Stimulated activated CD4-positive, alpha-beta T cell treated with anti-CD3 and anti-CD28 coated beads, Interleukin-1b, Interleukin-23, amount 100 ng/mL, for 1 hour (primary cell): ENCODE measurements at places on chromosomes 1 and 21.

DNA sequence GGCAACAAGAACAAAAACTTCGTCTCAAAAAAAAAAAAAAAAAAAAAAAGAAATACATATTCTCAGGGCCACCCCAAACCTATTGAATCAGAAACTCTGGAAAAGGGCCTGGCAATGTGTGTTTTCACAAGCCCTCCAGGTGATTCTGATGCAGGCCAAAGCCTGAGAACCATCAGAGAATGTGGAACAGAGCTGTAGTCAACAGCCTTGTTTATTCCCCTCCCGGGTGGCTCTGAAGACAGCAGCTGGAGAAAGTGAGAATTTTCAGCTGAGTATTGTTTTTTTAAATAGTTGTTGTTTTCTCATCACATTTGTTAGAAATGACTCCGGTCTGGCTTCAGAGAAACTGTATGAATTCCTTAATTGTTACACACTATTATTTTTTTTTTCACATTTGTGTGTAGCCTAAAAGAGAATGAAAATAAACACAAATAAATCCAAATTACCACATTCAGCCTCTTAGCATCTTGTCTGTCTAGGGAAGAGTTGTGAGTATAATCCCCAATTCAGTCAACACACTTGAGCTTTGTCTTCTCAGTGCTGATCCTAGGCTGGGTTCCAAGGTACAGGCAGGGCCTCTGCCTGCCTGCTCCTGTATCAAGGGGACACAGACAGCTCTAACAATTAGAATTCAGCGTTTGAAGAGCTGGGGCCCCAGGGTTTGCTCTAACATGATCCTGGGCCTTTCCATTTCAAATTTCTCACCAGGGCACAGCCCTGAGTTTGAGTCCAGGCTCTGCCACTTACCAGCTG is 6.6 kb upstream of the AZIN2 start:
- DNase-seq = no peak

- no peak for DNase-seq
Measured at GRCh38 chr1:204316164-204316563, 43.6 kb downstream of the PLEKHA6 start.

DNA sequence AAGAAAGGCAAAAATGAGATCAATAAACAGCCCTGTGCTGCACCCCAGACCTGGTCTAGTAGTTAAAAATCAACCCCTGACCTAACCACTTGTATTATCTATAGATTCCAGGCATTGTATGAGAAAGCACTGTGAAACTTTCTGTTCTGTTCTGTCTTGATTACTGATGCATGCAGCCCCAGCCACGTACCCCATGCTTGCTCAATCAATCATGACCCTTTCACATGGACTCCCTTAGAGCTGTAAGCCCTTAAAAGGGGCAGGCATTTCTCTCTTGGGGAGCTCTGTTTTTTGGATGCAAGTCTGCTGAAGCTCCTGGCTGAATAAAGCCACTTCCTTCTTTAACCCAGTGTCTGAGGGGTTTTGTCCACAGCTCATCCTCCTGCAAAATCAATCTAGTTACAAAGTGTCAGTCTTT is 24.2 kb upstream of the CD34 start:
- DNase-seq = no peak

DNA sequence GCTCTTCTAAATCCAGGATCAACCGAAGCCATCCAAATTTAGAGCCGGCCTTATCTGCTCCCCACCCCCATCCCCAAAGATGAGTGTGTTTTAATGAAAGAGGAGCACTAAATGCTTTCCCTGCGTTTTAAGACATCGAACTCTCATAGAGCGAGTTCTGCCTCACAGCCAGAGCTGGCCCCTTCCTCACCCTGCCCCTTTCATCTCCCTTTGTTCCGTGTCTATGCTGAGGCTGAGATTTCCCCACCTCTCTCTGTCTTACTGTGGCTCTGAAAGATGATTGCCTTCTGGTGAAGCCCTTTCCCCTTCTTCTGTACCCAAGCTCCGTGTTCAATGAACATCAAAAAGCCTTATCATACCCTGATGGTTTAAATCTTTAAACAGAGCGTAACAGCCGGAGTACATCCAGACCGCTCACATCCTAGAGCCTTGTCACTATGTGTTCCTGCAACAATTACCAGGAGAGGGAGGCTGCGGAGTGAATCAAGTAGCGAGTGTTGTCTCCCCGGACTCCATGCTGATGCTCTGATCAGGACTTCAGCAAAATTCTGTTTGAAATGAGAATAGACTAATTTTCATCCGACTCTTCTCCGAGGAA is 110.1 kb downstream of the ZNF326 start:
- DNase-seq = no peak

DNA sequence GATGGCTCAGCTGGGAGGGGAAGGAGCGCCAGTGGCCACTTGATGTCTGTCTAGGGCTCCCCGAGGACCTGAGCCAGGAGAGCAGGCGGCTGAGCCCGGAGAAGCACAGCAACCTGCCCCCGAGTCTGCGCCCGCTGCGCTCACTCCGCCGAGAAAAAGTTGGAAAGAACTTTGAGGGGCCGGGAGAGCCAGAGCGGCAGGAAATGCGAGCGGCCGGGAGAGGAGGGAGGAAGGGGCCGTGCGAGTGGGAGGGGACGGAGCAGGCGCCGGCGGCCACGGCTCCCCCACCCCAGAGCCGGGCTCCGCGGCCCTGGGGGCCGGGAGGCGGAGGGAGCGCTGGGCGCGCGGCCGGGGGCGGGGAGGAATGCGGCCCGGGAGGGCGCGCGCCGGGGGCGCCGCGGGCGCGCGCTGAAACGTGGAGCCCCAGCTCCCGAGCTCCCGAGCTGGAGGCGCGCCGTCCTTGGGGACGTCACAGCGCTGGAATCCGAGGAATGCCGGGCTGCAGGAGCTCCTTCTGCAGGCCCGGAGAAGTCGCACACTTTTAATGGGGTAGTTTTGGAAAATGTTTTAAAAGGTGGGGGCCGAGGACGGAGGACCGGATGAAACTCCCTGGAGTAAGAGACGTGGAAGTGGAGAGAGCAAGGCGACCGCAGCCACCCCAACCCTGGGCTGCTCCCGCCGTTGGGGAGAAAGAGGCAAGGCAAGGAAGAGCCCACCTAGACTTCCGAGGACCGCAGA is at the start of gene PTPN14:
Gene PTPN14 (minus strand): TSS at position 167 of the 738 bp plus-strand sequence. CDS start 86,799 bp downstream, outside the sequence.
- no peak for DNase-seq

DNA sequence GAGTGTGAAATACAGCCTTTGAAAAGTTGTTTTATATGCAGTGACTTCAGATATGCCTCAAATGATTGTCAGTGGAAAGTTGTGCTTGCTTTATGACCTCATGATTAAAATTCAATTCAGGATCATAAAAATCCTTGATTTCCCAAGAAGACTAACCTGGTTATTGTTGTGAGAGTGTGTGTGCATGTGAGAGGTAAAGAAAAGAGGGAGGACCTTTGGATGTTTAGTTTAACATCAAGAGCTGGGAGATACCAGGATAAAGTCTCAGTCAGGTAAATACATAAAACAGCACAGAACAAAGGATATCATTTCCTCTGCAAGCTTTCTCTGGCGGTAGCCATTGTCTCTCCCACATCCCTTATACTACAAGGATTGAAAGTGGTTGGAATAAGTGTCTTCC is 14.4 kb downstream of the BTBD8 start:
- DNase-seq = no peak

- no peak for DNase-seq
Measured at GRCh38 chr1:9369964-9370788, 77.5 kb downstream of the SPSB1 start.

DNA sequence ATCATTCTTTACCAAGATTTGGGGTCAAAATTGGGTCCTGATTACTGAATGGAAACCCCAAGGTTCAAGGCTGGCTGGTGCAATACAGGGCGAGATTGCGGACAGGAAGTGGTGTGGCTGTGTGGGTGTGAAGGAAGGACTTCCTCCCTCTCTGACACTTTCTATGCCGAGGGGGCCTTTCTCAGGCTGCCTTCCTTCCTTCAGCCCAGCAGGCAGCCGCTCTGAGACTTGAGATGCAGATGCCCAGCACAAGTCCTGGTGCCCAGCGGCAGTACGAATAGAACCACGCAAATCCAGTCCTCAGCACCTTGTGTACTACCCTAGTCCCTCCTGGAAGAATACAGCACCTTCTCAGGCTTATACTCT is 16.3 kb downstream of the BATF3 start:
- no peak for DNase-seq

GRCh38 chr1:35448344-35448801 is 108.8 kb downstream of the KIAA0319L start:
- DNase-seq = no peak

GRCh38 chr1:6967431-6968111 is 182.3 kb downstream of the CAMTA1 start:
- DNase-seq = no peak

DNA sequence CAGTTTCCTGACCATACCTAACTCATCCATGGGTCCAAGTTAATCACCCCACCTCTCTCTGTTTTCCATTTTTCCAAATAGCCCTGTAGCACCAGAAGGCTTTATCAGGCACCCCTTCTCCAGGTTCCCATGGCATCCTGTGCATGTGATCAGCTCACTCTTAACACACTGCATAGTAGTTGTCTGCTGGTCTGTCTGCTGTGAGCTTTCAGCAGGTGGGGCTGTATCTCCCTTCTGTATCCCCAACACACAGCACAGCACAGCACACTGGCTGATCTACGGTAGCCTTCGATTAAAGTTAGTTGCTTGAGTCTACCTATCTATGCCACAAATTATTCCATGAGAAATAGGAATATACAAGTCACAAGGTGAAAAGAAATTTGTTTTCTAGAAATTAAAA is 54.3 kb upstream of the C1orf198 start:
- DNase-seq = no peak
